Thymus (tissue), 14 donors: ENCODE measurements at places on chromosomes 2 and 18. TPM values are rescaled to one million over a fixed set of nuclear protein-coding genes. Genes with fewer than 3 reads are reported as not detected.

Gene CAPN13
- total RNA-seq: 0.05 TPM

Gene SNX17
- total RNA-seq: 83.6 TPM

GRCh38 chr2:119826370-119826961 lies 66.7 kb downstream of the PTPN4 start:
- no peaks in the 10 kb centered on the region for H3K4me1 ChIP-seq
- DNase-seq: peak; percentile 71
- H3K27me3 ChIP-seq: no peaks in the 10 kb centered on the region
- H3K4me3 ChIP-seq: no peak overlapping the region
- H3K27ac ChIP-seq: no peak overlapping the region

DNA sequence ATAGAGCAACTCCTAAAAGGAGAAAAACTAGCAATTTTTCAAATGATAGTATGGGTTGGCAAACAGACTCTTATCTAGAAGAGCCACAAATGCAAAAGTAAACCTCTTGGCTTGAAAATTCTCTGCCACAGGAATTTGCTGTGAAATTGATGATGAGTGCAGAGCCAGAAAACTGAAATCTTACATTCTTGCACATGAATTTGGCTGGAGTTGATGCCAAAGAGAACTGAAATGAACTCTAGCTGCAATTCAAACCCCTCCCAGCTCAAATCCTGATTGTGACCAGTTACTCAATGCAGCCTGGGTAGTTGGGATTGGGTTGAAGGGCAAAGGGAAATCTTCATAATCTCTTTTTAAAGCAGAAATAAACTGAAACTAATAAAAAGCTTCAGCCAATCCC lies 266.6 kb downstream of the PDE11A start:
- no peak overlapping the region for H3K4me3 ChIP-seq
- H3K27me3 ChIP-seq: no peaks in the 10 kb centered on the region
- no peak for DNase-seq
- no peaks in the 10 kb centered on the region for H3K4me1 ChIP-seq
- H3K27ac ChIP-seq: no peak overlapping the region

DNA sequence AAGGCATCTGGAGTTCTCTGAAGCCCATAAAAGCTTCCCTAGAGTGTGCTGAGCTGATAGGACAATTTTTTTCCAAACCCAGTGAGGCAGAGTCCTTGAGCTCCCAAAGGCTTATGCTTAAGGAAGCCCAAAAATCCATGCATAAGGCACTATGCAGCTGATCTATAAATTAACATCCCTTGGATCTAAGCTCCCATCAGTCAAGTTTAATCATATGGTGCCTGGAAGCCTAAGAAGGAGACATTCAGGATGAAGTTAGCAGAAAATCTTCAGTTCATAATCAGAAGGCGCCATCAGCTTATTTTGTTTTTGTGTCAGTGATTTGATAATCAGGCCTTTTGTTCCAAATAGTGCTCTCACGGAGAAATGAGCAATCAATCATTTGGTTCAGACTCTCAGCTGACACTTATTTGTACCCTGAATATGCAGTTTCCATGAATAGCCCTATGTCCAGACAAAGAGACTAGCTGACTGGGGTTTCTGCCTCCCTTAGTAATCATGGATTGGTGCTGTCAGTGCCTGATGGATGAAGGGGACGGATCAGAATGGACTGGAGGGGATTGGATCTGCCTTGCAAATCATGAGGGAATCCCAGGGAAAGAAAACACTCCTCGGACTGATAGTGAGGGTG lies 464.8 kb upstream of the RGPD4 start:
- H3K4me1 ChIP-seq: no peaks in the 10 kb centered on the region
- DNase-seq: no peak
- no peaks in the 10 kb centered on the region for H3K27me3 ChIP-seq
- H3K4me3 ChIP-seq: no peak overlapping the region
- no peaks in the 10 kb centered on the region for H3K36me3 ChIP-seq

Gene GATA6
- total RNA-seq: 0.47 TPM

Gene CCDC102B
- 6.1 TPM for total RNA-seq

Gene CFAP221
- total RNA-seq: 0.14 TPM

Gene FAM161A
- total RNA-seq: 2.2 TPM
